Panc1 (cell line): ENCODE measurements at places on chromosomes 7 and 10.

GRCh38 chr7:44072364-44073231 is 7.2 kb upstream of the PGAM2 start:
- no peak for DNase-seq

DNA sequence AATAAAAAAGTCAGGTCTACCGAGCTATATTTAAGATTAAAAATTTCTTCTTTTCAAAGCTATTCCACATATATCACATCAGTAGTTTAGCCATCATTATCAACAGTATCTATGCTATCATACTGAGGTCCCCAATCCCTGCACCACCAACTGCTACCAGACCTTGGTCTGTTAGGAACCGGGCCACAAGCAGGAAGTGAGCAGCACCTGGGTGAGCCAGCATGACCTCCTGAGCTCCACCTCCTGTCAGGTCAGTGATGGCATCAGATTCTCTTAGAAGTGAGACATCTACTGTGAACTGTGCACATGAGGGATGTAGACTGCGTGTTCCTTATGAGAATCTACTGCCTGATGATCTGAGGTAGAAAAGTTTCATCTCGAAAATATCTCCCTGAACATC is 632.1 kb upstream of the KCND2 start:
- no peak for DNase-seq

DNA sequence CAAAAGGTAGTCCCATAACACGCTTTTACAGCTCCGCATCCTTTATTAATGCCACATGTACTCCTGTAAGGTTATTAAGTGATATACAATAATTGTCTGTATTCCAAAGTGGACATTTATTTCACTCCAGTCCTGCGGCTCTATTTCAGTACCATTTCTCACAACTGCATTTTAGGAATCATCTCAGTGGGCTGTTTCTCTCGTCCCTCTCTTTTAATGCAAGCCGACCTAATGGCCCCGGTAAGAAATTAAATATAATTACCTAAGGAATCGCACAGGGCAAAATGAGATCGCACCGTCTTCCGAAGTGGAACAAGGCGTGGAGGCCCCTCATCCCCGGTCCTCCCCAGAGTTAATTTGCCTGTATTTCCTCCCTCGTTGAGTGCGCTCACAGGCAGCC is 216.5 kb downstream of the RAB11FIP2 start:
- DNase-seq: no peak

- DNase-seq: no peak
Observed at GRCh38 chr10:88149906-88150305, 286.5 kb downstream of the PTEN start.

- DNase-seq: no peak
Observed at GRCh38 chr7:82032901-82033300, 263.1 kb upstream of the HGF start.

GRCh38 chr10:14362104-14362503 is 31.4 kb upstream of the FRMD4A start:
- no peak for DNase-seq

DNA sequence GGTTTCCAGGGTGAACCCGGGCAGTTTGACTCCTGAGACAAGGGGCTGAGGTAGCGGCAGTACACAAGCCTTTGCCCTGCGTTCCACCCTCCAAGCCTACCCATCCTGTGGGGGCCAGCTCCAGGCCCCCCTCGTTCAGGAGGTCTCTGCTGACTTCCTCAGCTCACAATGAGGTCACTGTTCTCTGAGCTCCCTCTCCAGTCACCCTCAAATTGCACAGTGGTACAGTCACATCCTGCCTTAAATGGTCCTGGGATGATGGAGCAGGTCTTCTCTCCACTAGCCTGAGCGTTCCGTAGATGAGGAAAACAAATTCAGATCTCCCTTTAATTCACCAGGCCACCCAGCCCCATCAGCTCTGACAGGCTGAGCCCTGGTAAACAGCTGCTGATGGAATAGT is 90.2 kb downstream of the SH3PXD2A start:
- DNase-seq: no peak

GRCh38 chr7:94632338-94633013 is 23.5 kb downstream of the SGCE start:
- DNase-seq: no peak
